ENCODE measurements at places on chromosomes 6 and 20.

DNA sequence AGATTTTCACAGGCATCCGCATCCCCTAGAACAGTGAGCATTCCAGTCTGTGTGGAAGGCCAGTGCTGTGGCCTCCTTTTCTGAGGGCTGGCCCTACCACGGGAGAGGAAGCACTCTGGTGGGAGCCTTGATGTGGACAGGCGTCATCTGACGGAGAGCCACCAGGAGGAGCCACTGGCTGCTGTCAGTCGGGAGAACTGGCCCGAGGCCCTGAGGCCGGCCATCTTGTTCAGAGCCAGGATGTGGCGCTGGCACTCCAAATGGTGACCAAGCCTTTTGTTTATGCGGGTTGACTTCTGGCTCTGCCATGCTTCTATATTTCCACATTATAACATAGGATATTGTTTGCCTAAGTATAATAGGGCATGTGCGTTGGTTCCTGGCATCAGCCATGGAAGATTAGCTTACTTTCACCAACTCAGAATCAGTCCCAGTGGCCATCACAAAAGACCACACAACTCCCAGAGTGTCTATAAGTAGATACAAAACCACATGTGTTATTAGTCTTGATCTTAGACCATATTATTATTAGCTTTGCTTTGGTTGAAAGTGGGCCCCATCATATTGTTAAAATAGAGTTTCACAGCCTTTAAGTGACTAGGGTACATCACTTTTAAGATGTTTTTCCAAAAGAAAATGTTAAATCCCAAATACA is 273.9 kb upstream of the TAB2 start:
- no peak for DNase-seq

- no peak for DNase-seq
Observed at GRCh38 chr6:148720897-148721296, 25.9 kb upstream of the UST start.

- no peak for DNase-seq
Observed at GRCh38 chr6:114195631-114196403, 147.0 kb downstream of the HS3ST5 start.

- no peak for DNase-seq
Observed at GRCh38 chr20:9442858-9443257, 71.5 kb upstream of the LAMP5 start.

- DNase-seq: peak; percentile 76
Observed at GRCh38 chr20:63377256-63377941, 16.2 kb upstream of the CHRNA4 start.

DNA sequence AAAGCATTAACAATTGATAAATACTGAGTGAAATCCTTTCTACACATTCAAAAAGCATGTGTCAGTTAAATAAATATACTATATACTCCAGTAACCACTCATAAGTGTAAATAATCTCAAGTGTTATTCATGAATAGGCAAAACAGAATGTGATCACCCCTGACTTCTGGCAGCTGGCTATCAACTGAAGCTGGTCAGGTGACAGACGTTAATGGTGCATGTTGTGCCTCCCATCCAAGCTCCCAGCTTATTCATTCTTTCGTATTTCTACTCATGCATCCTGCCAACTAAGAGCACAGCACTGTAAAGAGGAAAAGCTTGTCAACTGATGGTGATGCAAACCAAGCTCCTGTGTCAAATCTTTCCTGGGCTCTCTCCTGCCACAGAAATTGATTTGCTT is 7.7 kb downstream of the PSMB1 start:
- no peak for DNase-seq

GRCh38 chr6:119192200-119192599 is 113.7 kb upstream of the FAM184A start:
- DNase-seq: no peak

- no peak for DNase-seq
Observed at GRCh38 chr6:160435935-160436334, 87.8 kb downstream of the SLC22A3 start.

DNA sequence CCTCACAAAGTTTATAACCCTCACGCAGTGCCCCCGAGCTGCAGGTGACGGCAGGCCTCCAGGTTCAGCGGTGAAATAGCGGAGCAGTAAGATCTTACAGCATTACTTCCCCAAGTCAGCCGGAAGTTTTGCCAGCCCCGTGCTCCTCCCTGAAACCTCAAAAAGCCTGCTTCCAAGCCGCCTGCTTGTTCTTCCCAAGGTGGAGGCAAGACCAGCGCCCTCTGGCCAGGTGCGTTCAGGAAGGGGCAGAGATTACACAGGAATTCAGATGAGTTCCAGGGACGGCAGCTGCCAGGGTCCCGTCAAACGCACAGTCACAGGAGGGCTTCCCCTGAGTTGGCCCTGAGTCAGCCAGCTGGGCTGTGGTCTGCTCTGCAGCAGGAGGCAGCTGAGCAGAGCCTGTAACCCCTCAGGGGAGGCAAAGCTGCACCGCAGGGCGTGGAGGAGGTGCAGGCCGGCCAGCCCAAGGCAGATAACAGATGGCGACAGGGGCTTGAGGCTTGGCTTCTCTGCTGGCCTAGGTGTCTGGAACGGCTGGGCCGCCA is 124.1 kb upstream of the RPS6KA2 start:
- peak; percentile 13 for DNase-seq

DNA sequence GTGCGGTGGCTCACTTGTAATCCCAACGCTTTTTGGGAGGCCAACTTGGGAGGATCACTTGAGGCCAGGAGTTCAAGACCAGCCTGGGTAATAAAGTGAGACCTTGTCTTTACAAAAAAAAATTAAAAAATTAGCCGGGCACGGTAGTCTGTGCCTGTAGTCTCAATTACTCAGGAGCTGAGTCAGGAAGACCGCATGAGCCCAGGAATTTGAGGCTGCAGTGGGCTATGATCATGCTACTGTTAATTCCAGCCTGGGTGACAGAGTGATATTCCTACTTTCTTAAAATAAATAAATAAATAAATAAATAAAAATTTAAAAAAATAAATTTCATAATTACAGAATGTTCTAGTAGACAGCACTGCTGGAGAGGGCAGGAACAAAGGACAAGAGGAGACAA is 62.4 kb downstream of the DST start:
- no peak for DNase-seq

DNA sequence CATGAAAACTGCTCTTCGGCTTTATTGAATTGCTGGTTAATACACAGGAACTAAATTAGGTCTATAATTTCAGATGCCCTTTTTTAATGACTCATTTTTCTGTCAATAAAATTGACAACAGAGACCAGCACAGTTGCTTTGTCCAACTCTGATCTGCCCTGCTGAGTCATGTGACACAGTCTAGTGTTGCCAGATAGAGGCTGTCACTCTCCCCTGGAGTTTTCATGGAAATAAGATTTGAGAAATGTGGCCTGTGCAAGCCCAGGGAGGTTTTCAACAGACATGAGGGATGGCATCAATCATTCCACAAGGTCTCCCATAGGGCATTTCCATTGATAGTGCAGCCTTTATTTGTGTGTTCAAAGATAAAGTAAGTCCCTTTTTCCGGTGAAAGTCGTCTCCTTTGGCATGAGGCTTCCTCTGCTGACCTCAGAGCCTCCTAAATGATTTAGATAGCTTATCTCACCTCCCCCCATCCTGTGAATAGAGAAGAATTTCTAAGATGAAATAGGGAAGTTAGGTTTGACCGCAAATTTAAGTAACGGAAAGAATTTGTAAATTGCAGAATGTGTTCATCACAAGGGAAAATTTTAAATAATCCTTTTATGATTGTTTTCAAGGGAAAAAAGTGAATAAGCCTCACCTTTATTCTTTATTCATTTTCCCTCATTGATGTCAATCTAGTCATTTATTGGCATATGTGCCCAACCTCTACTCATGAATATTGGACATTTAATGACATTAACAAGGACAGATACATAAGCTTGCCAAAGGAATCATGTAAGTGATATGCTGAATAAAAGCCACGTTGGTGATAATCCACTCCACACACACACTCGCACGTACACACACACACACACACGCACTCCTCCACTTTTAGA is 277.7 kb downstream of the ADGB start:
- DNase-seq: no peak

- DNase-seq: no peak
Observed at GRCh38 chr20:37071481-37071911, 24.3 kb downstream of the RBL1 start.

DNA sequence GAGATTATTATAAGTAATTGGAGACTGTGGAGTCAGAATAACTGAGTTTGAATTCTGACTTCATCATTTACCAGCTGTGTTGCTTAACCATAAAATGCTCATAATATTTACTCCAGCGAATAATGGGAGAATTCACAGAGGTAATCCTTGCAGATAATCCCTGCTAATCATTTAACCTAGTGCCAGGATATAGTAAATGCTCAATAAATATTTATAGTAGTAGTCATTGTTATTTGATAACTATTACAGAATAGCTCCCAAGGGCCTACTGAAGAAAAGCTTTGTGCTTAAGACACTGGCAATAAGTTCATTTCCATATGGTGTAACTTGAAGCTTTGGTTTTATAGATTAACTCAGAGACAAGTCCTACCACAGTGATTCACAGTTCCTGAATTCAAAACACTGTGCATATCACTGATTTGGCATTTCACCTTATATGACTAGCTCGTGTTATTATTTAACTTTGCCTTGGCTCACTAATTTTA is 208.8 kb upstream of the PLCB4 start:
- no peak for DNase-seq

- DNase-seq: peak; percentile 75
Observed at GRCh38 chr6:33854572-33855030, 50.8 kb upstream of the MLN start.

DNA sequence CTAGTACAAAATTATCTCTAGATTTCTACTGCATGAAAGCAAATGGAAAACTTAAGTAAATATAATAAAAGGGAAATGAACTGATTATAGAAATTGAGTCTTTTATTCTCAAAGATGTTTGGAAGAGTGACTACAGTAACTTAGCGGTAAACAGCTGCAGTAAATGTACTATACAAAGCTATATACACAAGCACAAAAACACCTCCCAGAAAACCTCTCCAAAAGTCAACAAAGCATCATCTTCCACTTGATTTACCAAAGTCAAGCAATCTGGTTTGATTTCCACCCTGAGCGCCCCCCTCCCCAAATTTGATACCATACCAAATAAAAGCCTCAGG is 142.1 kb upstream of the SHLD1 start:
- no peak for DNase-seq

- peak; percentile 81 for DNase-seq
Observed at GRCh38 chr6:33744001-33744848, 2.5 kb downstream of the IP6K3 start.

GRCh38 chr6:5619249-5619648 is 357.9 kb downstream of the FARS2 start:
- DNase-seq: no peak

DNA sequence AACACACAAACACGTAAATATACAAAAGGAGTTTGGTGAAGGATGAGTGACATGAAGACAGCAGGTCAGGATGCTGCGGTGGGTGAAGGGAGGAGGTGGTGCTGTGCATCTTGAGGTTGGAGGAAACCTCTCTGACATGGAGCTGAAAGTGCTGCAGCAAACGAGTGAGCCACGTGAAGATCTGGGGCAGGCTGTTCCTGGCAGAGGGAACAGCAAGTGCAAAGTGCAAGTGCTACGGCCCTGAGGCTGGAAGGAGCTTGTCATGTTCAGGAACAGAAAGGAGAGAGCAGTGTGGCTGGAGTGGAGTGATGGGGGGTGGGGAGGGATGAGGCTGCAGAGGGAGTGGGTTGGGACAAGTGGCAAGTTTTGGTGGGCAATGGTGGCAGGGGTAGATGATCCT is 24.8 kb upstream of the ANGPT4 start:
- no peak for DNase-seq

- DNase-seq: no peak
Observed at GRCh38 chr20:57944988-57945387, 235.2 kb upstream of the PMEPA1 start.

DNA sequence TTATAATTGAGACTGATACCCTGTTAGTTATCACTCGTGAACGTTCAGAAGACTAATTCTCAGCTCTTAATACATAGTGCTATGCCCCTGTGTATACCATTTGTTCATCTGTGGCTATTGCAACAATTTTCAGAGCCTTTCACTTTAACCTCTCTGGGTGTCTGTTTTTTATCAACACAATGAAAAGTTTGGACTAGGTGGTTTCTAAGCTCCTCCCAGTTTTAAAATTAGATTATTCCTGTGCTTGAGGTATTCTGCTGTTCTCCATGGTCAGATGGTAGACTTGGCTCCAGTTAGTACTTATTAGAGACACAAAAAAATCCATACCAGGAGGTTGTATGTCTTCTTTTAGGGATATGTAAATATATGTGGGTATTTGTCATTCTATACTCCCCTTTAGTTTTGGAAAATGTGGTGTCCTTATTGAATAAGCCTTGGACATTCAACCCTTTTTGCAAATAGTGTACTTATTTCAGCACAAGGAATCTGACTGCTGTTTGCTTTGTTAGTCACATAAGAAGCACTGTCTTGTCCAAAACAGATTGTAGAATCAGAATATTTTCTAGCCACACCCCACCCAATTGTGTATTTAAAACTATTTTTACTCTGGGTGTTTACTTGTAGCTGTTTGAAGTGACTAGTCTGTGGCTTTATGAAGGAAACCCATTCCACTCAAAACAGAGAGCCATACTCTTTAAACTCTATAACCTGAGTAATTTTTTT is 2.0 kb upstream of the COL10A1 start:
- DNase-seq: no peak

Data from right kidney (tissue), 9 donors.